ENCODE measurements at places on chromosomes 11 and 22. TPM values are rescaled to one million over a fixed set of nuclear protein-coding genes. Genes with fewer than 3 reads are reported as not detected.

Gene CD3G
- total RNA-seq, result not detected

DNA sequence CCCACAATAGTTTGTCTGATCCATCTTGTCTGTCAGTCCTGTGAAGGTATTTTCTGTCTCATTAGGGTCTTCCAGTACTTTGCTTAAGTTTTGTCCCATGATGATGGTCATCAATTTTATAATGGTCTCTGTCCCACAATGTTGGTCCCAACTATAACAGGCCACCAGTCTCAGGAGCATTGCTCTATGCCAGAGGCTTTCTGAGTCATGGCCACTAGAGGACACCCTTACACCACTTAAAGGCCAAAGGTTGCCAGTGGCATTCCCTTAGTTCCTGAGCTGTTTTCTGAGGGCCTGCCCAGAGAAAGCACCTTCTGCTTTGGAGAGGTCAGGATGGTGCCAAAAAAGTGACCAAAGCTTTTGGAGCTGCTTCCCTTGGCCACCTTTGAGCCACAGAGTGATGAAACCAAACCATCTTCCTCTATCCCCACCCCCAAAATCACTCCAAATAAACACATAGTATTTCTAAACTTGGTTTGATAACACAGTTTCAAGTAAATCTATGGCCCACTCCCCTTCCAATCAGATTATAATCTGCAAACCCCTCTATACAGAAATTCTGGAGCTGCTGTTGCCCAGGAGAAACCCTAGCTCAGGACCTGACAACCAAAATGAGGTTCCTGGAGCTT, 19.3 kb downstream of the EIF3F start:
- DNase-seq, result peak; percentile 82
- H3K4me3 ChIP-seq, result no peak overlapping the region
- H3K27ac ChIP-seq, result no peak overlapping the region
- H3K27me3 ChIP-seq, result no peaks in the 10 kb centered on the region

Gene DDI1
- total RNA-seq, result not detected

Gene ZBTB44
- total RNA-seq, result 50.4 TPM

DNA sequence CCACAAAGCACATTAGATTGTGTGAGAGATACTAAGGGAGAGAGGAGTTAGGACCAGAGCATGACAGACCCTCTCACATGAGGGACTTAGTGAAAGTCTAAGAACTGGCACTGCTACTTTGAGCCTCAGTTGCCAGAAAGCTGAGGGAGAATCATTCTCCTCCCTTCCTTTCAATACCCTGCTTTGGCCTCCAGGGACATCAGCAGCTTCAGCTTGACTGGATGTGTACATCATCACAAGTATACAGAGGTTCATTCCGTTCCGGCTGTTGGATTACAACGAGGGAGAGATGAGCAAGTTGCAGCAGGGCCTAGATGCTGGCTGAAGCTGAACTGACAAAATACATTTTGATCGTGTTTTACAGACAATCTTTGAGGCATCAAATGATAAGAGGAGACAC, 15.7 kb upstream of the ANO5 start:
- no peak overlapping the region for H3K4me3 ChIP-seq
- no peaks in the 10 kb centered on the region for H3K36me3 ChIP-seq
- H3K27me3 ChIP-seq, result no peaks in the 10 kb centered on the region
- no peak overlapping the region for H3K27ac ChIP-seq
- no peaks in the 10 kb centered on the region for H3K4me1 ChIP-seq

DNA sequence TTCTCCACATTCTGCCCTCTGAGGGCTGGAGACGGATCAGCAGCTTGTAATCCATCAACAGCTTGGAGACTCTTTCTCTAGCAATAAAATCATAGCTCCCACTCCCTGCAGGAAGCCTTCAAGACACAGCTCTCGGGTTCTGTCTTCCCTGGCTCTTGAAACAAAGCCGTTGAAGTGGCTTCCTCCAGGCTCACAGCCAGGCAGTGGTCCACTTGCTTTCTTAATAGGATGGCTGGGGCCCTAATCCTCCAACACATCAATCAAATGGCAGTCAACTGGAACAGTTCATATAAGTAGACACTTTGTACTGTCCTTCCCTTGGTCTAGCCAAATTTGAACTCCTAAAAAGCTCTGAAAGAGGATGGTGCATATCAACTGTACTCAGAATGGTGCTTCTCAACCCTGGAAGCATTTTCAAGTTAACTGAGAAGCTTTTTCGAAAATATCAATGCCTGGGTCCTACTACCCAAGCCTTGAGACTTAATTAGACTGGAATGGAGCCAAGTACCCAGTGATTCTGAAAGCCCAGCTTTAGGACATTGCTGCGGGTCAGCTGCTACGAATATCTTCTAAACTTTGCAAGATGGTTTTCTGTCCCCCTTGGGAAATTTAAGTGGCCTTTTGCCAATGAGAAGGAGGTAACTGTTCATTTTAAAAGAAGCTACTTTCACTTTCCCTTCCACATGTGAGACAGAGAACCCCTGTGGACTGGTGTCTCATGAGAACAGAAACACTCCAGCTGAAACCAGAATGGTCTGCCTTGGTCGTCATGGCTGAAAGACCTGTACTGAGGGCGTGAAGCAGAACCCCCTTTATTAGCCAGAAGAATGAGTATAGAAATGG, 74.7 kb downstream of the SC5D start:
- no peaks in the 10 kb centered on the region for H3K27me3 ChIP-seq
- no peak for DNase-seq
- no peak overlapping the region for H3K4me3 ChIP-seq
- H3K36me3 ChIP-seq, result no peaks in the 10 kb centered on the region
- H3K27ac ChIP-seq, result no peak overlapping the region

- no peak for DNase-seq
- H3K4me3 ChIP-seq, result no peak overlapping the region
- H3K27ac ChIP-seq, result no peak overlapping the region
Observed at GRCh38 chr11:64586366-64586765, 4.7 kb upstream of the SLC22A12 start.

GRCh38 chr11:131823772-131824171, 453.4 kb downstream of the NTM start:
- no peak overlapping the region for H3K4me3 ChIP-seq
- peaks cover 13% of the 10 kb centered on the region for H3K27me3 ChIP-seq
- no peaks in the 10 kb centered on the region for H3K4me1 ChIP-seq
- H3K27ac ChIP-seq, result no peak overlapping the region

- peak overlapping the region; percentile 90 for H3K27ac ChIP-seq
- H3K36me3 ChIP-seq, result no peaks in the 10 kb centered on the region
- H3K4me1 ChIP-seq, result peaks cover 47% of the 10 kb centered on the region
- peak overlapping the region; percentile 94 for H3K4me3 ChIP-seq
- H3K27me3 ChIP-seq, result no peaks in the 10 kb centered on the region
Observed at GRCh38 chr22:21568347-21569075, 997 bp downstream of the UBE2L3 start.

Measured in esophagus muscularis mucosa (tissue), 4 donors.